ENCODE measurements at places on chromosomes 4 and X. TPM values are rescaled to one million over a fixed set of nuclear protein-coding genes. Genes with fewer than 3 reads are reported as not detected.

GRCh38 chrX:24081661-24082154 is 27.0 kb downstream of the EIF2S3 start:
- DNase-seq, result no peak

DNA sequence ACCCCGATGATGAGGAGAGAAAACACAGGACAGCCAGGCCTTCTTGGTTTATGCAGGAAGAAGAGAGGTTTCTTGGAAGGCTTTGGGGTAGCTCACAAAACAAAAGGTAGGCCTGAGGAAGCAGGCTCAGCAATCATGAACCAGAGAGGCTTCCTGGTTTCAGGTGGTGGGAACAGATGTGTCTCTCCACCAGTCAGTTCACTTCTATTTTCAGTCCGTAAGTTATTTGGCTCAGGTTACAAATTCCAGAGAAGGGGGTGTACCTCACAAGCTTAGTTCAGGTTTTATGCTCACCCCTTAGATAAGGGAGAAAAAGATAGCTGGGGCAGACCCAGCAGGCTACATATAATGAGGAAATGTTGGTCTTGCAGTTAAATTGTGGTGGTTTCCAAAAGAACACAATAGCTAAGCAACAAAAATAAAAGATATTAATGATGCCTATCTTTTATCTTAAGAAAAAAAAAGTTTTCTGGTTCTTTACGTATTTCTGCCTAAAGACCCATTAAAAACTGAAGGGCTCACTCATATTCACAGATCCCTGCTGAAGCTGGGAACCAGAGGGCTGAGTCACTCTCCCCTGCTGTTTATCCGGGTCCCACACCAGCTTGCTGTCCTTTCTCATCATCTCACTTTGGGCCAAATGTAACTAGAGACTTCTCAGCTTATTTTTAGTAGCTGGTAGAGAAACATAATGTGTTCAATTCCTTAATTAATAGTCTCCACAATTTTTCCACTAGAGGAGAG is 177.0 kb downstream of the CAMK2D start:
- peak; percentile 51 for DNase-seq

DNA sequence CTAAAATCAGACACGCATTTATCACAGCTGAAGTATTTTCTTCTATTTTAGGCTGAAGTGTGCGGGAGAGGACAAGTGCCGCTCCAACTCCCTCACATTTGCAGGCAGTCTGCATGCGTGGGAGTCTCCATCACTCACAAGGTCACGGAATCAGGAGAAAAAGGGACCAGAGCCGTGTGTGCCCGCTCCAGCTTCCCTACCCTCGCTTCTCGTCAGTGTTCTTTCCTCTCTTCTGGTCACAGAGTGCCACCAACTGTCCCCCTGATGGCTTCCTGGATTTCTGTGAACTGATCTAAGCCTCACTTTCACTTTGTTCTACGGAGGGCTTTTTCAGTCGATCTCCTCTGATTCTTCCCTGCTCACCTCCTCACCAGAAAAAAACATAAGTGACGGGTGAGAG is 407.4 kb upstream of the AADAT start:
- DNase-seq, result no peak

DNA sequence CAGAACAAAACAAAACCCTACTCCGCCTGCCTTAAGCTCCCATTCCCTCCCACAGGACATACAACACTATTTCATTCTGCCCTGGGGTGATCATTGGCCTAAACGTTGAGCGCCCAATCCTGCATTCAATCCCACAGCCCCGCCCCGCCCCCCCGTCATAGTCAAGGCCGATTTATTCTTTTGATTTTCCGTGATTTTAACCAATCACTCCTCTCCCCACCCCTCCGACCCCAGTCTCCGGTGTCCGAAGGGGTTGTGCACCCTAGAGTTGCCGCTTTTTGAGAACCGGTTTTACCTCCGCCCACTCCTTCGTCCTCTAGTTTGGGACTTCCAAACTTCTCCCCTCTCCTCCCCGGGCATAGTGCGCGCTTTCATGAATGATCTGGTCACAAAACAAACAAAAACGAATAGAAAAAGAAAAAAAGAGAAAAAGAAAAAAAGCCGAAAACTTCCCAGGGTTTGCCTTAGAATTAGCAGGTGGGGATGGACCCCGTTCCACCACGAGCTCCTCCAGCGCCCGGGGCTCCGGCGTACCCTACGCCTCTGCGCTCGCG is 446 bp upstream of the UBE2A start:
- DNase-seq, result peak; percentile 15

SGMS2 gene
- 5.2 TPM for total RNA-seq

DNA sequence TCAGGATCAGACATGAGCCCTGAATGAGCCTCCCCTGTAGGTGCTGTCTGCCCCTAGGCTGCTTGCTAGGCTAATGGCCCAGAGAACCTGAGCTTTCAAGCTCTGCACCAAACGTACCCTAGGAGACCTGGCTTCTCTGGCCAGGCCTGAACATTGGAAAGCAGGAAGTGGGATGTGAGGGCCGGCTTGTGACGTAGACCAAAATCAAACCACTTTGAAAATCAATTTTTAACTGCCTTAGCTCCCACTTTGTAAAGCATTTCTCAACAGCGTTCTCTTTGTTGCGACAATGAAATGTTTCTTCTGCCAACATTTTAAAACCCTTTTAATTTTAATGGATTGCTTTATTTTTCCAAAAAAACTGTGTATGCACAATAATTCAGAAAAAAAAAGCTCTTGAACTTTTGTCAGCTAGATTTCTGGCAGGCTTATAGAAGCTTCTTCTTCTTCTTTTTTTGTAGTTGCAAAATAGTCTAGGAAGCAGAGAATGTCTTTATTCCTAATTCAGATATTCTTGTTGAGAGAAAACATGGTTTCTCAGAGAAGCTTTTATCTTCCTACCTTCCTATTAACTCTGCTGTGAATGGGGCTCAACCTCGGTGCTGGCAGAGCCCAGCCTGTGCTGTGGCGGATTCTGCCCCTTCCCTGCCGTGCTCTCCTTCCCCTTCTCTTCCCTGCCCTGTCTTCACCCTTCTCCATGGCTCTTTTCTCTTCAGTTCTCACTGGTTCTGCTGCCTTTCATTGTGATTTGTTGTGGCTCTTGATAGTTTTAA is 145.2 kb upstream of the SFRP2 start:
- DNase-seq, result no peak

Data from cerebellum (tissue), 4 donors.